Fibroblast of skin of right biceps (primary cell): ENCODE measurements at places on chromosomes 3 and 15.

- no peak for DNase-seq
Observed at GRCh38 chr3:16085884-16086608, 88.4 kb upstream of the GALNT15 start.

DNA sequence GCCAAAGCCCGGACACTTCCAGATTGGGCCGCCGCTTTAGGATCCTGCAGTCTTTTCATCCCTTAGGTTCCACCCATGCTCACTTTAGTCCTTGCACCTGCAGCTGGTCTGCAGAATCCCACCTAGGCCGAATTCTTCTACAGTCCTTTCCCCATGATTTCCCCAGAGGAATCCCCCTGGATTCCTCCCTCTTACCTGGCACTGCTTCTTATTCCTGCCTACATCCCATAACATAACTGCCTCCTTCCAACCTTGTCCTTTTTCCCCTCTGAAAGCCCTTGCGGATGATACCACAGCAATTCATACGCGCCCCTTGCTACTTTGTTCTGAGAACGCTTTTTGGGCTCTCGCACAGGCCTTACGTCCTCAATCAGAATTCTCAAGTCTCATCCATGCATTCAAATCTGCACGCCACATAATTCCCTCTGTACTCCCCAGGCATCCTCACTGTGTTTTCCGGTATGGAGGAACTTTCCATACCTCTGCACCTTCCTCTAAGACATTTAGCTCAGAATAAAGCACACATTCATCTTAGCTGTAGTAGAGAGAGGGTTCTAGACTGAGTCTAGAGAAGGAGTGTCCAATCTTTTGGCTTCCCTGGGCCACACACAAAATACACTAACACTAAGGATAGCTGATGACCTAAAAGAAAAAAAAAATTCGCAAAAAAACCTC, 619 bp downstream of the EIF2AK4 start:
- peak; percentile 27 for DNase-seq

DNA sequence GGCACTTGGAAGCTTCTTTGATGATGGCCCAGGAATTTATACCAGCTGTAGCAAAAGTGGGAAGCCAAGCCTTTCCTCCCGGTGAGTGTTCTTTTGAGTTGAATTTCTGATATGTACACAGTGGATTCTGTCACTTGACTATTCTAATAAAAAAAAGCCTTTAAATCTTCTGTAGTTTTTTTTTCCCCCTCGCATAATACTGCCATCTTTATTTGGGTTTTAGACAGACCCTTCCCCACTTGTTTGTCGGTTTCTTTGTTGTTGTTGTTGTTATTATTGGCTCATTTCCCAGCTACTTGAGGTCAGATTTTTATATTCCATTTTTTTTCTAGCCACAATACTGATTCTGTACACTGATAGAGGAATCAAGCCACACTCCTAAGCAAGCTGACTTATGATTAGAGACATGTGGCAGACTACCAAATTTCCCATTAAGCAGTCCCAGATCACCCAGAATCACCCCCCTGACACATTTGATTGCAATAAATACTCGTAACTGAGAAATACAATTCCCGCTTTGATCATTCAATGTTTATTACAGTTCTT, 122.4 kb upstream of the IL12A start:
- peak; percentile 37 for DNase-seq

DNA sequence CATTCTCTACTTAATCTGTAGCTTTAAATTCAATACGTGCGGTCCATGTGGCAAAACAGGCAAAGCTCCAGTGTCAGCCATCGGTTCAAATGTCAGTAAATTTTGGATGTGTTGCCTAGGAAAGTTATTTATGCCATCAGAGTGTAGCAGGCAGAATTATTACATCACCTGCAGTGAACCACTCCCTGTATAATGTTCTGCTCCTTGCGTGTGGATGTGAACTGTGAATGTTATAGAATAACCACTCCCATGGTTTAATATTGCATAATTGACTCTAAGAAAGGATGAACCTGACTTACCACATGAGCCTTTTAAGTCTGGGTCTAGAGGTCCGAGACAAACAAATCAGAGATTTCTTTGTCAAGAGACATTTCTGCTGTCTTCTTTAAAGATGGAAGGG, 145.5 kb downstream of the GOLIM4 start:
- no peak for DNase-seq

DNA sequence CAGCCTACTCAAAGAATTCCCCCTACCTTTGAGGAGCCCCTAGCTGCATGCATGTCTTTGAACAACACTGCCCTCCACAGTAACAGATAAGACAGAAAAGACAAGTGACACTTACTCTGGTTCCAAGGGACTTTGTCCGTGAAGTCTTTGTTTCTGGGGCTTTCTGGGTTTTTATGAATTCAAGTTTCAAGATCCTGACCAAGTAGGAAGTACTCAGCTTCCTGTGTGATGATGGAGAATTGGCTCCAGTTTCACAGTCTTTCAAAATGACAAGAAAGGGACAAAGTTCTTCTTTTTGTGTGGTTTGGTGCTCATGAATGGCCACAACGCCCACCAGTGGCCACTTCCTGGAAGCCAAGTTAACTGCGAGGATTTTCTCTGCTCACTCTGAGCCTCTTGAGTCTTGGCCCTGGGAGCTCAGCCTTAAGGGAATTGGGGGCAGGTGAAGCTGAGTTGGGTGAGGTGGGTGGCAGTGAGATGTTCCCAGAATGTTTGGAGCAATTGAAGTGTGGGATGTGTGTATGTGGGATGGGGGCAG, at the start of gene CCR1:
Gene CCR1 (minus strand): TSS at position 147 of the 538 bp plus-strand sequence. CDS start 4,000 bp downstream, outside the sequence.
- peak; percentile 11 for DNase-seq

DNA sequence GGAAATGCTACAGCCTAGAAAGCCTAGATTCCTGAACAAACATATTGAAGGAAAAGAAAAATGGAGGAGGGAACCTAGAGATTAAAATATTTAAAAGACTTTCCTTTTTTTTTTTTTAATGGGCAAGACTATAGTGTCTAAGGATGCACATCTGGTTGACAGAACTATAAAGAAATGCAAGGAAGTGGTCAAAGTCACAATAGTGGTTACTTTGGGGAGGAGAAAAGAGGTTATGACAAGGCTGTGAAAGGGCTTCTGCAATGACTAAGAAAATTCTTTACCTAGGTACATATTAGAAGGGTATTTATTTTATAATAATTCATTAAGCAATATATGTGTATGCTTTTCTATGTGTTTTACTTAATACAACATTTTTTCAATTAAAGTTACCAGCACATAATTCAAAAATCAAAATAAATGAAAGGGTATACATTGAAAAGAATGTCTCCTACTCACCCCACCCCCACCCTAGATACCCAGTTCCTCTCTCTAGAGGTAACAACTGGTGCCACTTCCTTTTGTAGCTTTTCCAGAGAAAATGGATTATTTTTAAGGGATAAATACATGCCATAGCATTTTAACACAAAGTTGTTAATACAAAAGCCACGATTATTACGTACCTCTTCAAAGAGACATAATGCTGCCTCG, 70.1 kb downstream of the HERC1 start:
- peak; percentile 56 for DNase-seq

DNA sequence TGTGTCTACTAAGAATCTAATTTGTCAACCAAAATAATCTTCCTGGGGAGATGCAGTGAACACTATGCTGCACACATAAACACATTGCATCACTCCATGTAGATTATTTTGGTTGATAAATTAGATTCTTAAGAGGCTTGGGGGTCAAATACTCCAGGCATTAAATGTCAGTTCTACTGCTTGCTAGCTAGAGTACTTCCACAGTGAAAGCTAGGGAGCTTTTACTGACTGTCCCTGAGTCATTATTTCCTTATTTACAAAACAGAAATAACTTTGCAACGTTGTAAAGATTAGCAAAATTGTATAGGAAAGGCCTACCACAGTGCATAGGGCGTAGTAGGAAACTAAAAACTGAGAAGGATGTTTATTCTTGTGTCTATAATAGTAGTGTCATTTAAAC, 12.9 kb upstream of the TMC3 start:
- DNase-seq: no peak
